Brain pericyte (primary cell): ENCODE measurements at places on chromosomes 7 and 10.

DNA sequence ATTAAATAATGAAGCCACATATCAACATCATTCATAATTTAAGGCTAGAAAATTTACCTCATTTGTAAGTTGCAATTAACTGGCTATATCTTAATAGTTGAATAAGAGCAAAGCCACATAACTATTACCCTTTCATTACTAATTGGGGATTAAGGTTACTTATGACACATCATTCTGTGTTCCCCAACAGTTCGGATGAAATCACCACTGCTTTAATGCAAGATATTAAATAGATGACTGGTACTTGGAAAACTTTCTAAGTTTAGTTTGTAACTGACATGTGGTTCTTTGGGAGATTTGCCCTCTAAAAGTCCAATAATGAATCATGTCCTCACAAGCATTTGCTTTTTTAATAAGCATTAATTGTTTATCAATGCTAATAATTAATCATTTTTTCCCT, 109.1 kb downstream of the MTERF1 start:
- no peak for DNase-seq

- DNase-seq: no peak
Measured at GRCh38 chr10:132550366-132551092, 12.9 kb downstream of the INPP5A start.

- DNase-seq: no peak
Measured at GRCh38 chr7:121714559-121715303, 158.2 kb upstream of the PTPRZ1 start.

- DNase-seq: no peak
Measured at GRCh38 chr10:28691187-28691694, 13.9 kb downstream of the BAMBI start.

DNA sequence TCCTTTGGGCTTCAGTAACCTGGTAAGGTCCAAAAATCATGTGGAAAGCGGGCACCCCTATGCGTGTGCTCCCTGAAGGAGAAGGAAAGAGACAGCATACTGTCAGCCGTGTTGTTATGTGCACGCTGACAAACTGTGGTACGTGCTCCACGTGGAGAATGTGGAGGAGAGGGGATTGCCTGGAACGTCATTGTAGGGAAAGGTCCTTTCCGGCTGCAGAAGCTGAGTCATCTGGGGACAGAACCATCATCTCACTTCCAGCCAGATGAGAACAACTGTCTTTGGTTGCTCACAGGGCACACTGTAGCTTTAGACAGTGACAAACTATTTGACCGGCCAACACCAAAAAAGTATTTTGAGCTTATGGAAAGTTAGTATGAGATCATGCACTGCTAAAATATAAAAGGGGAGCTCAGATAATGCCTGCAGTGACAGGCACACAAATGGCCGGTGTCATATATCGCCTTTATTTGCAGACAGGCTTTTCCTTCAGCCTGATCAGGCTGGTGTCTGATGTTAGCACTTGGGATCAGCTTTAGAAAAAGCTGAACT, 38.8 kb upstream of the GRB10 start:
- DNase-seq: no peak

DNA sequence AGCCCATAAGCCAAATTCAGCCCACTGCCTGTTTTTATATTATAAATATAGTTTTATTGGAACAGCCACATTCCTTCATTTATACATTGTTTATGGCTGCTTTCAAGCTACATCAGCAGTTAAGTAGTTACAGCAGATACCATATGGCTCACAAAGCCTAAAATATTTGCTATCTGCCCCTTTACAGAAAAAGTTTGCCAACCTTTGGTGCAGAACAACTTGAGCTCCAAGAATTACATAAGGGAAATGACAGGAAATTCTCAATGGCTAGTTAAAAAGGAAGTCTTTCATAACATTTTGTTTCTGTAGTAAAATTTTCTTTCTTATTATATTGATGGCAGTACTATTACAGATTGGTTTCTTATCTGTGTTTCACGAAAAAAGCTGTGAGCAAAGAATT, 59.3 kb downstream of the COL28A1 start:
- DNase-seq: no peak
